Cardiac muscle cell (in vitro differentiated cells and primary cell): ENCODE measurements at places on chromosomes 11 and 22. TPM values are rescaled to one million over a fixed set of nuclear protein-coding genes. Genes with fewer than 3 reads are reported as not detected.
A peak's percentile ranks its signal among the peaks of the same experiment; 100 is the strongest.

- H3K27ac ChIP-seq: no peak overlapping the region
- no peaks in the 10 kb centered on the region for H3K27me3 ChIP-seq
- no peak overlapping the region for H3K4me3 ChIP-seq
- no peak for DNase-seq
- peaks cover 8% of the 10 kb centered on the region for H3K36me3 ChIP-seq
Measured at GRCh38 chr11:8672346-8672745, 10.1 kb downstream of the TRIM66 start.

- DNase-seq: no peak
- H3K4me3 ChIP-seq: no peak overlapping the region
- no peaks in the 10 kb centered on the region for H3K27me3 ChIP-seq
Measured at GRCh38 chr22:29528144-29528543, 25.4 kb downstream of the THOC5 start.

DNA sequence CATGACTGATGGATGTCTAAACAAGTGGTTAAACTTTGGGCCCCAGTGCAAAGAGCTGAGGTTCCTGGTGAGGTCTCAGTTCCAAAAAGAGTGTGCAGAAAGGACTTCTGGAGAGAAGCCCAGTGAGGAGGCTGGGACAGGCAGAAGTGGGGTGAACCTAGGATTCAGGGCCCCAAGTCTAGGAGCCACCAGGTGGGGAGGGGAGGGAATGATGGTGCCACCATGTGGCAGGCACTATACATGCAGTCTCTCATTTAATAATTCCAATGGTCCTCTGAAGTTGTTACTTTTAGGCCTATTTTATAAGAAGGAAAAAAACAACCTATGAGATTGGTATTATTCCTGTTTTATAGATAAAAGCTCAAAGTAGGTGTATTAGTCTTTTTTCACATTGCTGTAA is 102.0 kb downstream of the INSC start:
- no peaks in the 10 kb centered on the region for H3K27me3 ChIP-seq
- no peak overlapping the region for H3K27ac ChIP-seq
- no peaks in the 10 kb centered on the region for H3K36me3 ChIP-seq
- no peak for DNase-seq
- no peak overlapping the region for H3K4me3 ChIP-seq
- H3K4me1 ChIP-seq: no peaks in the 10 kb centered on the region

- no peak for DNase-seq
- peak overlapping the region; percentile 40 for H3K27ac ChIP-seq
- H3K4me1 ChIP-seq: peaks cover 29% of the 10 kb centered on the region
- H3K4me3 ChIP-seq: no peak overlapping the region
- H3K36me3 ChIP-seq: no peaks in the 10 kb centered on the region
Measured at GRCh38 chr22:44046485-44047141, 22.5 kb downstream of the PARVB start.

Gene INPP5J
- 19.8 and 25.9 TPM in 2 replicates for total RNA-seq

GRCh38 chr11:75505916-75506692 is 19.6 kb downstream of the GDPD5 start:
- peak overlapping the region; percentile 57 for H3K27ac ChIP-seq
- peaks cover 15% of the 10 kb centered on the region for H3K4me1 ChIP-seq
- H3K27me3 ChIP-seq: no peaks in the 10 kb centered on the region
- H3K36me3 ChIP-seq: no peaks in the 10 kb centered on the region

DNA sequence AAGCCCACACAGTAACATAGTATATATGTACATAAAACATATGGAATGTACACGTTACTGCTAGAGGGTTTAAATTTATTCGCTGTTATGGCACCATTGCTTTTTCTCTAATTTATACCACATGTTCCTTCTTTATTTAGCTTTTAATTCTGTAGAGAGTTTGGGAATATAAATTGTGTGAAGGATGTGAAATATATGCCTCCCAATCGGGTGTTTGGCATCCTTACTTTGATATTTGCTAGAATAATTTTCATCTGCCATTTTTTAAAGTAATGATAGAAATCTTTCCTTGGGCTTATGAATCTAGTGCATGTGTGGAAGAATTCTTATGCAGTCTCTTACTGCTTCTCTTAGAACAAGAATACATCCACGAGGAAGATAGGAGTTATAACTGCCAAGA is 509.8 kb upstream of the RAG2 start:
- H3K27ac ChIP-seq: no peak overlapping the region
- DNase-seq: no peak
- no peak overlapping the region for H3K4me3 ChIP-seq
- H3K4me1 ChIP-seq: no peaks in the 10 kb centered on the region
- H3K36me3 ChIP-seq: no peaks in the 10 kb centered on the region
- H3K27me3 ChIP-seq: no peaks in the 10 kb centered on the region

Gene UBQLN3
- 0.81 and 1.9 TPM in 2 replicates for total RNA-seq

- peaks cover 2% of the 10 kb centered on the region for H3K4me1 ChIP-seq
- no peak for DNase-seq
- H3K36me3 ChIP-seq: no peaks in the 10 kb centered on the region
- H3K27ac ChIP-seq: no peak overlapping the region
Measured at GRCh38 chr11:104015649-104016415, 20.6 kb upstream of the DDI1 start.

Gene DMC1
- 0.32 and 3.0 TPM in 2 replicates for total RNA-seq

DNA sequence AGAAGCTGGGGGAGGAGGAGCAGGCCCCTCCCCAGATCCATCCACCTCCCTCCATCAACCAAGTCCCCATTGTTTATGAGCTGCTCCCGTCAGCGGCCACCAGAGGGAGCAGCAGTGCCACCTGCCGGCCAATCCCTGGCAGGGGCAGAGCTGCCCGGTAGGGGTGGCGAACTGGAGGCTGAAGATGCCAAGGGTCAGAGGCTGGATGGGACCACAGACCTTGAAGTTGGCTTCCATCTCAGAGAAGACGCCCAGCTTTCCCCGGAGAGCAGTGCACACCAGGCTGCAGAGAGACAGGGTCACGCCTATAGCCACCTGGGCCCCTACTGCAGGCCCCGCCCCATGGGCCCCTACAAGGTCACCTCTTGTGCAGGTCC is 3.6 kb downstream of the FIBP start:
- H3K27ac ChIP-seq: no peak overlapping the region
- peak; percentile 82 for DNase-seq
- H3K27me3 ChIP-seq: no peaks in the 10 kb centered on the region

- H3K27me3 ChIP-seq: no peaks in the 10 kb centered on the region
- H3K27ac ChIP-seq: no peak overlapping the region
- H3K4me1 ChIP-seq: no peaks in the 10 kb centered on the region
- no peak overlapping the region for H3K4me3 ChIP-seq
Measured at GRCh38 chr11:59206635-59207034, 6.1 kb downstream of the MPEG1 start.

- peaks cover 28% of the 10 kb centered on the region for H3K4me1 ChIP-seq
- no peak overlapping the region for H3K27ac ChIP-seq
- DNase-seq: no peak
- H3K27me3 ChIP-seq: no peaks in the 10 kb centered on the region
- H3K36me3 ChIP-seq: peaks cover 48% of the 10 kb centered on the region
Measured at GRCh38 chr11:106091480-106092123, 14.1 kb downstream of the AASDHPPT start.

- H3K36me3 ChIP-seq: no peaks in the 10 kb centered on the region
- no peak within 1 kb of the TSS for H3K4me3 ChIP-seq
- DNase-seq: no peak
- H3K27ac ChIP-seq: no peak within 1 kb of the TSS
- H3K27me3 ChIP-seq: no peaks in the 10 kb centered on the region
Measured at GRCh38 chr11:58844361-58845005, at the start of gene GLYATL2. TSS of gene GLYATL2 (minus strand) at chr11:58844704. CDS start at chr11:58839612, 5,092 bp downstream.

- H3K4me3 ChIP-seq: no peak overlapping the region
- no peaks in the 10 kb centered on the region for H3K36me3 ChIP-seq
- no peak for DNase-seq
- H3K27me3 ChIP-seq: peaks cover 55% of the 10 kb centered on the region
Measured at GRCh38 chr11:111301842-111302118, 3.4 kb downstream of the POU2AF3 start.

Gene TMEM123
- 82.2 and 86.3 TPM in 2 replicates for total RNA-seq
